ENCODE measurements at places on chromosomes 3 and 15.

GRCh38 chr15:69881302-69881670 lies 216.4 kb downstream of the TLE3 start:
- DNase-seq = no peak

DNA sequence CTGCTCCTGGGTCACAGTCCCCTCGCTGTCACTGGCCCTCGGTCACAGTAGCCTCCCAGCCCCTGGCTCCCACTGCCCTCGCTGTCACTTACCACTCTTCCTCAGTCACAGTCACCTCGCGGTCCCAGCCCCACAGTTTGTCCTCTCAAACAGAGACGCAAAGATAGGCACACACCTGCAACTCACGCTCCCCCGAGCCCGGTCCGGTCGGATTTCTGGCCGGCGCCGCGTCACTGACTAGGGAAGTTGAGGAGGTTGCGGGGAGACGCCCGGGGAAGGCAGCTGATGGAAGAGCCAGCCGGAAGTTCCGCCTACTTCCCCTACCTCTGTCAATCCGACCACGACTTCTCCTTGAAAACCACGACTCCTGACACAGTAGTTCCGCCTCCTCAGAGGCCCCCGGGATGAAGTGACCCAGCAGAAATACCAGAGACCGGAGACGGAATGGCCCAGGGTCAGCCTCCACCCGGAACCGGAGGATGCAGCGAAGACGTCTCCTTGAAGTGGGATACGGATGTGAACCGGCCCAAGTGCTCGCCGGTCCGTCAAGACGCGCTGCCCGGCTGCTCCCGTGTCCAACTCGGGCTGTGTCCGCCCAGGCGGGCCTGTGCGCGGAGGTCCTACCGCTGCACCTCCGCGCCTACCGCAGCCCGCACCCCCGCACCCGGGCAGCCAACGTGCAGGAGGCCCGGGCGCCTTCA lies at the start of gene PCYT1A:
Gene PCYT1A, minus strand, starts transcription at position 287 of the 701 bp plus-strand sequence. CDS start 17,195 bp downstream, outside the sequence.
- DNase-seq = peak; percentile 94

DNA sequence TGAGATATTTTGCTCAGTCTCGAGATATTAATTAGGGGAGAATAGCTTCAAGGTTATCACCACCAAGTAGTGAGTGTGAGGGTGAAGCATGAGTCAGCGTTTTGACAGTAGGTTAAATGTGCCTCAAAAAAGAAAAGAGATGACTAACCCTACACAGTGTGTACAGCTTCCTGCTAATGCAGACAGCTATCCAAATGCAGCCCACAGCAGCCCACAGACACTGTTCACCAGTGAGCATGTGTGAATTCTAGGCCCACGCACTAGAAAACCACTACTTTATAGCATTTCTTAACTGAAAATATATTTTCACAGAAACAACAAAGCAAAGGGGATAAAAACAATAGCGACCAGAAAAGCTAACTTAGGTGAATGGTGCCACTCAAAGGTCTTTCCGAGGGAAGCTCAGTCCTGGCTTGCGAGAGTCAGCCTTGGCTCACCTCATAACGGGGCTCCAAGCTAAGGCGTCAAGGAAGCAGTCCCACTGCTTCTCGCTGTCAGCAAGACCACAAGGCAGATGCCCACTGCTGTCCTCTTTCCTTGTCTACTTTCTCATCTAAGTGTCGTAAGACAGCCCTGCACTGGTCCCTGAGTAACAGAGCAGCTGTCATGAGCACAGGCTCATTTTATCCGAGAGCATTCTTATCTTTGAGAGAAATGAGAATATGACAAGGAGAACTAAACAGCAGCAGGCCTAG lies 47.6 kb downstream of the TXNRD3 start:
- peak; percentile 57 for DNase-seq

- DNase-seq = peak; percentile 22
These were observed 142.4 kb downstream of the EPHB1 start for GRCh38 chr3:134937256-134938028.

DNA sequence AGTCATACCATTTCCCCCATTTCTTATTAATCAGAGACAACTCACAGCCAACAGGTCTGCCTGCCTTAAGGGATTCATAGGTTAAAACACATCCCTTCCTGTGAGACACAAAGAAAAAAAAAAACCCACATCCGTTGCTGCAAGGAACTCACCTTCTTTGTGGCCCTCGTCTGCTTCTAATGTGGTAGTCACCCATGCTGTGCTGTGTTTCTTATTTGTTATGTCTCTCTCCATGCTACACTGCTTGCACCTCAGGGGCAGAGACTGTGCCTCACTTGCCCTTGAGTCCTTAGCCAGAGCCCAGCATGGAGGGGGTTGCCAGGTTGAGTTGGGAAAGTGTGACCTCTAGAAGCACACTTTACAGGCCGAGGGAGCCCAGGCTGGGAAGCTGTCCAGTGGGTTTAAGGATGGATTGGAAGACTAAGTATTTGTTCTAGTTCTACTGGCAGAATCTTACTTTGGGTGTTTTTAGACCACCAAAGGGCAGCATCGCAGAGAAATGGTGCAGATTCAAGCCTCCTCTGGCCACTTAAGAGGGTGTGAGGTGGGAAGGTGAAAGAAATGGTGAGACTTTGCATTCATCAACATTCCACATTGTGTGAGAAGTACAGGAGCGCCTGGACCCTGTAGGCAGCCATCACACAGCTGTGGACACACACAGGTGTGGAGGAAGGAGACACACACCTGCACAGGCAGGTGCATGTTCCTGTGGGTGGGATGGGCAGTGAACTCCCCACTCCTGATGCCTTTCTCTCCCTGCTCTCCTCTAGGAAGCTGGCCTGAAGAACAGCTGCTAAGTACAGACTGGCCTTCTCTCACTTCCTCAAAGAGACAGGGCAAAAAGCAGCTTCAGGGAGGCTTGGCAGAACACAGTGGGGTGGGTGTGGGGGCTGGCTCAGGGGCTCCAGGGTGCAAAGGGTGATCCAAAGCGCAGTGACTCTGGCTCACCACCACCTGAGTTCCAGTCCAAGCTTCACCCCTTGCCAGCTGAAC lies 48.8 kb downstream of the GLB1 start:
- DNase-seq = no peak

DNA sequence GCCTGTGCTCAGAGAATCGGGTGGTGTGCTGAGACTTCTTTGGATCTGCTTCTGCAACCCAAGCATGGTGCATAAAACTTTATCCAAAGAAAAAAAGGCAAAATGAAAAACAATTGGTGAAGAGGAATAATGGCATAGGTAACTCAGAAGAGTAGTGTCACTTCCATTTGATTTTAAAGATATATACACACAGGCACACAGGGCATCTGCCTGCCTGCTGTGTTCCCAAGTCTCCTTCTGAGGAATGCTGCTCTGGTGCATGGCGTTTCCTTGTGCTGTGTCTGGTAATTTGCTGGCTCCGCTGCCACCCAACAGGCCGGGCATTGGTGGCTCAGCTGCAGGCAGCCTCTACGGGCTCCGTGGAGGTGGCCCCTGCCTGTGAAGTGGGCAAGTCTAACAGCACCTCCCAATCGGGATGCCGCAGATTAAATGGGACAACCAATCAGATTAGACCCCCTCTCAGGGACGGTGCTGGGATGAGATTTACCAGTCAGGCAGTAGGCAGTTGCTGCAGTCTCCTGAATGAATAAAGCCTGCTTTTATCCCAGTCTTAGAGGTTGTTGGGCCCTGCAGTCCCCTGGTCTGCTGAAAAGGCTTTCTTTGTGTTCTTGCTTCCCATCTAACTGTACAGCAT lies 253.7 kb upstream of the RASGRP1 start:
- no peak for DNase-seq

GRCh38 chr3:160009525-160009924 lies 20.9 kb downstream of the IL12A start:
- DNase-seq = no peak

DNA sequence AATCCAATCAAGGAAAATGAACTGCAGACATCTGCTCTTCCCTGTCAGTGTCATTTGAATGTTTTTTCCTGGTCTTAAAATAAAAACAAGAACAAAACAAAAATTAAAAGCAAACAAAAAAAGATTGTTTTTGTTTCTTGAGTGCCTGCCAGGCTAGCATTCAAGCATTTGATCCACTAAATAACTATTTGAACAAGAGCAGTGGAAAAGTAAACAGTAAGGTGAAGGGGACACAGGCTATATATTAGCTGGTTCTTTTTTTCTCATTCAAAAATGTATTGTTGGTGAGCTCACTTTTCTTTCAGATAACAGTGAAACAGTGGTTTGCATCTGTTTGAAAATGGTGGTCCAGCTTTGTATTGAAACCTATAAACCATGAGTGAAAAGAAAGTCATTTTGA lies 586.9 kb upstream of the SGO1 start:
- no peak for DNase-seq

DNA sequence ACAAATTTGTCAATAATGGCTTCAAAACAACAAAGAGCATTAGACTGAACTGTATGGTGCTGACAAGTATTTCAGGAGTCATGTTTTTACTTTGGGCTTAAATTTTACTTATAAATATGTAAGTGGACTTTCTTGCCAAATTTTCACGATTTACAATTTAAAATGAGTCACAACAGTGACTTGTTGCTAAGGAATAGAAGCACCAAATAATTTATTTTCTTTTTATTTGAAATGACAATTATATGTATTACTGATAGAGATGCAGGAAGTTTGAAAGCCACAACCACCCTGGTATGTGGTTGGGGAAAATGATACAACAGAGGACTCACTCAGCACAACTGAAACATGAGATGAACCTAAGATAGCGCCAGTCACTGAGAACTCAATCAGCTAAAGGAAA lies 90.3 kb downstream of the FMN1 start:
- DNase-seq = peak; percentile 91

DNA sequence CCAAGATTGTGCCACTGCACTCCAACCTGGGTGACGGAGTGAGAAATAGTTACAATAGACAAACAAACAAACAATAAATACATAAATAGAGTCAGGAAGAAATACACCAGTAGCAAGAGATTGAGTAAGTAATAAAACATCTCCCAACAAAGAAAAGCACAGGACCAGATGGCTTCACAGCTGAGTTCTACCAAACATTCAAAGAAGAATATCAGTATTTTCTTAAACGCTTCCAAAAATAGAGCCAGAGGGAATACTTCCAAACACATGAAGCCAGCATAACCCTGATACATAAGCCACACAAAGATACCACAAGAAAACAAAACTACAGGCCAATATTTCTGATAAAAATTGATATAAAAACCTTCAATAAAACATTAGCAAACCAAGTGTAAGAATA lies 30.7 kb upstream of the IGSF10 start:
- DNase-seq = no peak

DNA sequence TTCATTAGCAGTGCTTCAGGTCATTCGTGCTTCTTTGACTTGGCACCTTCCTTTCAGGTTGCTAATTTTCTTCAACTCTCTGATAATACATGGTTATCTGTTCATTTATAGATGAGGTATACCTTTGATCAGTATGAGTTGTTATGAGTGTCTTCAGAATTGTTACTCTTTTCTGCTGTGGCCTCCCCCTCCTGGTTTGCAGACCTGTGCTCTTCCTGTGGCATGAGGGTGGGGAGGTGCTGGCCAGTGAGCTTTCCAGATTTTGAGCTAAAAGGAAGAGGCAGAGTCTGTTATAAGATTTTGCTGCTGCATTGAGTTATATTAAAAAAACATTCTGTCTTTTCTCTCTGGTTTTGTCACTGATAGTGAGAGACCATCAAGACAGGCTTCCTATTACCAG lies 30.8 kb upstream of the GOLGA6L9 start:
- no peak for DNase-seq

DNA sequence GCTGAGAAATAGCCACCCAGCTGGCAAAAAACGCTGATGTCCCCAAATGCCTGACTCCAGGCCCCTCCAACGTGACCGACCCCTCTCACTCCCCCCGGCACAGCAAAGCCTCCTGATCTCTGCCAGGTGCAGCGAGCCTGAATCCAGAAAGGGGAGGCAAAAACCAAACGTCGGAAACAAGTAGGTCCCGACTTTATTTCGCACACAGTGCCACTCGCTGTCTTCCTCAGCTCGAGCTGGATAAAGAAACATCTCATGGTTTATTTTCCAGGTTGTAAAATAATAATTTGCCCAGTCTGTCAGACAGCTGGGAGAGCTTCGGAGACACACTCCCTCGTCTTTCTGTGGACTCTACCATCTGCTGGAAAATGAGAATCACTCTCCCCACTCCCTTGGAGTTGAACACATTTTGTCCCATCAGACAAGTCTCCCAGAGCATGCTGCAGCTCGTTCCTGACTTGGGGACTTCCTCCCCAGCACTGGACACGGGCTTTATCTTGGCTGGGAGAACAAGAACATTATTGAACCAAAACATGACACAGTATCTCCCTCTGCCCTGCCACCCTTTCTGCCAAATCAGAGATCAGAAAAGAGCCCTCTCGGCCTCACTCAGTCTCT lies 142.8 kb downstream of the NUP210 start:
- DNase-seq = no peak

DNA sequence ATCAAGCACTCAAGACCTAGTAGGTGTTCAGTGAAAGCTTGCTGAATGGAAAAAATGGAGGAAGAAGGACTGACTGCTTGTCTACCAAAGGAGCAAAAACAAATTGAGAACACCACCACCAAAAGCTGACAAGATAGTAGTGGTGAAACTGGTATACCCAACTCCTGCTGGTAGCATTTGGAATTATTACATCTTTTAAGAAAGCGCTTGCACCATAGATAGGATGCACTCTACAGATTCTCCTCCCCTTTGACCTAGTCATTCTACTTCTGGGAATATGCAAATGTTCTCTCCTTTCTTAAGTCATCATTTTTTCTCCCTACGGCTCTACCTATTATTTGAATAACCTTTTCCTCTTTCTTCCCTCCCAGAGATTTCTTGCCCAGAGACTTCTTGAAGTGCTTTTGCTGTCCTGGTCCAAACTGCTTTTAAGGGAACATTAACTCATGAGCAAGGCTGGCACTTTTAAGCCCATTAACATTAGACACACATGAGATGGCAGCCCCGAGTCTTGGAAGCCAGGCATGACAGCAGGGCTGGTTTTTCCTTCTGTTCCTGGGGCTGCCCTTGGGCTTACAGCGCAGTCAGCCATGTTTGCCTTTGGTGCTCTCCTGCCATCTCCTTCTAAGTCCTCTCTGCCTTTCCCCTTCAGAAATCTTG lies 75.0 kb upstream of the TLE3 start:
- DNase-seq = no peak

GRCh38 chr15:61281328-61281727 lies 52.2 kb upstream of the RORA start:
- no peak for DNase-seq

GRCh38 chr3:27729748-27730611 lies 7.9 kb upstream of the EOMES start:
- DNase-seq = no peak

DNA sequence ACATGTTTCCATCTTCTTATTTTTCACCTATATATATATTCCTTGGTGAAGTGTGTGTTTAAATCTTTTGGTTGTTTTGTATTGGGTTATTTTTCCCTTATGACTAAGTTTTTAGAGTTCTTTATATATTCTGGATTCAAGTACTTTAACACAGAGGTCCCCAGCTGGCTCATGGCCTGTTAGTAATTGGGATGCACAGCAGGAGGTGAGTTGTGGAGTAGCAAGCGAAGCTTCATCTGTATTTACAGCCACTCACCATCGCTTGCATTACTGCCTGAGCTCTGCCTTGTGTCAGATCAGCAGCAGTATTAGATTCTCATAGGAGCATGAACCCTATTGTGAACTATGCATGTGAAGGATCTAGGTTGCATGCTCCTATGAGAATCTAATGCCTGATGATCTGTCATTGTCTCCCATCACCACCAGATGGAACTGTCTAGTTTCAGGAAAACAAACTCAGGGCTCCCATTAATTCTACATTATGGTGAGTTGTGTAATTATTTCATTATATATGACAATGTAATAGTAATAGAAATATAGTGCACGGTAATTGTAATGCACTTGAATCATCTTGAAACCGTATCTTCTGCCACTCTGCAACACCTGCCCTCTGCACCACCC lies 151.6 kb downstream of the RSRC1 start:
- no peak for DNase-seq

GRCh38 chr3:197603317-197603933 lies 47.7 kb upstream of the BDH1 start:
- DNase-seq = no peak

GRCh38 chr15:68231102-68231818 lies 1.7 kb upstream of the CLN6 start:
- no peak for DNase-seq

Measured in fibroblast of skin of right quadriceps (primary cell).